GM06990 (cell line): ENCODE measurements at places on chromosomes 4 and X.
A peak's percentile ranks its signal among the peaks of the same experiment; 100 is the strongest.

GRCh38 chr4:17376205-17376604 lies 135.7 kb downstream of the QDPR start:
- no peak for DNase-seq

DNA sequence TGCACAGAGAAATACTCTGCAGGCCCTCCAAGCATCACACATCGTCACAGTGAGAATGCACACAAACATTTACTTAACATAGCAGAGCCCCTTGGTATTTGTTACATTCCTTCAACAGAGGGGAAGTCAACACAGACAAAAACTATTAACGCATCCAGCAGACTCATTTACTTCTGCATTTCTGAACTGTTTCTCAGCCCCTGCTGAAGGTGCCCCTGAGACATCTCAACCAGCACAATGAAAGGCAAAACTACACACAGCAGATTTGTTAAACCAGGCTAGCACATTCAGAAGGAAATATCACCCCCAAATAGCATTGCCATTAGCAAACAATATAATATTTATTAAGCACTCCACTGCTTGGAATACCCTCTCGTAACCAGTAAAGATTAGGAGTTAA lies 367.0 kb downstream of the RAB28 start:
- DNase-seq = no peak

GRCh38 chrX:96615448-96615847 lies 69.2 kb upstream of the DIAPH2 start:
- no peak for DNase-seq

DNA sequence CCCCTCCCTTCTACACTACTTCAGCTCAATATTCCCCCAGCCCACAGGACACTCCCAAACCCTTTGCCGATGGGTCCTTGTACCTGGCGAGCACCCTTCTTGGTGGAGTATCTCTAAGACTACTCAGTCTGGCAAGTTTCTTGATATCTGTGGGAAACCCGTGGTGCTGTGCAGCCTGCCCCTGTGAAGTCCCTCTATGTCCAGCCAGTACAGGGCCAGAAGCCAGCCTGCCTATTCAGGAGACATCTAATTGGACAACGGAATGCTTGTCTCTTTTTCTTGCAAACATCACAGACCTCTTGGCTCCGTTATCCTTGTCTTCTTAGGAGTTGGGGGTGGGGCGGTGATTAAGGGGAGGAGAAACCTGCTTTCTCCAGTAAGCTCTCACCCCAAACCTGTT lies 3.7 kb upstream of the IGFBP7 start:
- no peak for DNase-seq

- DNase-seq = no peak
Observed at GRCh38 chr4:28009541-28009940, 1148.9 kb downstream of the STIM2 start.

DNA sequence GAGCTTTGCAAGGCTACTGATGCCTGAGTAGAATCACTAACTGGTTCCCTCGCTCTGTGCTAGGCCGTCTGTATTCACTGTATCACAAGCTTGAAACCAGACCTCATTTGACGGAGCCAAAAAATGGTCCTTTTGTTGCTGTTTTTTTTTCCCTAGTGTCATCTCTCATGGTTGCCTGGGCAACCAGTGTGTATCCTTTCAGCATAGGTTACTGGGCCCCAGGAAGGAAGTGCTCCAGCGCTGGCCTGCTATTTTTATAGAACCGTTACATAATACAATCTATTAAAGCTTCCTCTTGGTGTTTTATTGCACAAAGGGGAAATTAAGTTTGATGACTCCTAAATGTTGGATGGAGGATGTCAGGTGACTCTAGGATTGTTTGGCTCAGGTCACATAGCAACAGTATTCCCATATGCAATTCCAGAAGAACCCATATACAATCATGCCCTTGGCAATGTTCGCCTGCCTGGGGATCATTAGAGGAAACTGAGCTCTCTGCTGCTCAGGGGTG lies 220.4 kb downstream of the SPRY1 start:
- no peak for DNase-seq

GRCh38 chr4:41551536-41551935 lies 13.6 kb downstream of the LIMCH1 start:
- DNase-seq = no peak

- DNase-seq = no peak
Observed at GRCh38 chrX:33336783-33337182, 125.4 kb upstream of the DMD start.

DNA sequence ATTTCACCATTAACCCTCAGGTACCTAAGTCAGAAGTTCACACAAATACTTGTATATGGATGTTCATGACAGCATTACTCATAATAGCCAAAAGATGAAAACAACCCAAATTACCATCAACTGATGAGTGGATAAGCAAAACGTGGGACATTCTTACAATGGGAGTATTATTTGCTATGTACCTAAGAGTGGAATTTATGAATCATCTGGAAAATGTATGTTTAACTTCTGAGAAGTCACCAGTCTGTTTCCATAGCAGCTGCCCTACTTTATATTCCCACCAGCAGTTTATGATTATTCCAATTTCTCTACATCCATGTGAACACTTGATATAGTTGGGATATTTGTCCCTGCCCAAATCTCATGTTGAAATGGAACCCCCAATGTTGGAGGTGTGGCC lies 1478.9 kb downstream of the PCDH19 start:
- no peak for DNase-seq

GRCh38 chr4:30866907-30867306 lies 146.7 kb downstream of the PCDH7 start:
- DNase-seq = no peak

DNA sequence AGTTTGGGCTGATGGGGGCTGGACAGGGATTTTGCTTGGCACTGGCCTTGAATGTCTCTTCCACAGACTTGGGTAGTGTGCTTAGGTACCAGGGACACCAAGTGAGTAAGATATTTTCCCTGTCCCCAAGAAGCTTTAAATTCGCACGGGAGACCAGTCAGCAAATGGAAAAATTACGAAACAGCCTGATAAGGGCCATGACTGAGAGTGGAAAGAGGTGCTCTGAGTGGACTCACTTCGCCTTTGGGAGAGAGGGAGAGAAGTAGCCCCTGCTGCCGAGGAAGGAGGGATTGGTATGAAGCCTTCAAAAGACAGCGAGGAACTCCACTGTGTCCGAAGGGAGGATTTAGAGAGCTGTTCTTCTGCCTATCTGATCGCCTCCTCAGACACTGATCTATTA lies 2.6 kb downstream of the LSM6 start:
- DNase-seq = no peak

- DNase-seq = no peak
Observed at GRCh38 chr4:140740422-140740821, 15.8 kb downstream of the TBC1D9 start.

- DNase-seq = no peak
Observed at GRCh38 chr4:88967883-88968331, 89.1 kb downstream of the FAM13A start.

GRCh38 chr4:41709844-41710481 lies 38.6 kb downstream of the PHOX2B start:
- no peak for DNase-seq

GRCh38 chr4:10079256-10079655 lies 37.3 kb downstream of the WDR1 start:
- DNase-seq = no peak

DNA sequence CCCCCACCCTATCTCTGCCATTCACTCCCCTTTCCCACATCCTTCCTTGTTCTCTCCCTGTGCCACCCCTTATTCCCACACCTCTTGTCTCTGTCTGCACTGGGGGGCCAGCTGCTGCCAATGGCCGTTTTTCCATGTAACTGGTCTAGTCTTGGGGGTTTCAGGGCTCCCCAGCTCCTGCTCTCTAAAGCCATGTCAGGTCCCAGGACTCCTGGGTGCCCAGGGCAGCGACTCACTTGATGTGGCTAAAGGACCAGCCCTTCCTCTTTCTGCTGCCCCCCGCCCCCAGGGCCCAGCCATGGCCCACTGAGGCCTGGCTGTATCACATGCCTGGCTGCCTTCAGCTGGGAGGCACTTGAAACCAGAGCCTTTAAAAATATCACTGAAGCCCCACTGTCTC lies 10.0 kb downstream of the NLGN3 start:
- DNase-seq = no peak

GRCh38 chr4:1044469-1045192 lies 33.2 kb downstream of the FGFRL1 start:
- peak; percentile 3 for DNase-seq

- DNase-seq = no peak
Observed at GRCh38 chr4:57182132-57182874, 72.1 kb upstream of the IGFBP7 start.
